ENCODE measurements at places on chromosomes 7 and 10.
A peak's percentile ranks its signal among the peaks of the same experiment; 100 is the strongest.

GRCh38 chr7:96729820-96730219 is 20.2 kb upstream of the SEM1 start:
- no peak for DNase-seq

DNA sequence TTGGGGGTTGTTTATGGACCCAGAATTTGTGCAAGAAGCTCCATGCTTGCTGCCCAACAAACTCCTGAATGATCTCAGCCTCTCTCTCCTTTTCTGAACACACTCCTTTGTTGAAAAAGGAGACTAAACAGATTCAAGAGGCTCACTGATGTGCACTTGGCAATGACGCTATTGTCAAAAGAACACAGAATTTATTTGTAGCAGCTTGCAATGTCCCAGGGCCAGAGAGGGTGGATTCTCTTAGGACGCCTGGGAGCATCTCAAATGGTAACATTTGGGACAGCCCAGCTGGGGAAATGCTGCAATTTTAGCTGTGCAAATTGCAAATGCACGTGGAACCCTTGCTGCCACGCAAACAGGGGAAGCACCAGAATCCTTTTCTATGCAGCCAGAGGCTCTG is 79.9 kb downstream of the GPR26 start:
- no peak for DNase-seq

GRCh38 chr10:84201682-84202081 is 7.3 kb downstream of the CDHR1 start:
- no peak for DNase-seq

- DNase-seq: no peak
Measured at GRCh38 chr7:138945154-138945553, 36.0 kb downstream of the KIAA1549 start.

- no peak for DNase-seq
Measured at GRCh38 chr10:62626079-62626478, 178.4 kb upstream of the ADO start.

DNA sequence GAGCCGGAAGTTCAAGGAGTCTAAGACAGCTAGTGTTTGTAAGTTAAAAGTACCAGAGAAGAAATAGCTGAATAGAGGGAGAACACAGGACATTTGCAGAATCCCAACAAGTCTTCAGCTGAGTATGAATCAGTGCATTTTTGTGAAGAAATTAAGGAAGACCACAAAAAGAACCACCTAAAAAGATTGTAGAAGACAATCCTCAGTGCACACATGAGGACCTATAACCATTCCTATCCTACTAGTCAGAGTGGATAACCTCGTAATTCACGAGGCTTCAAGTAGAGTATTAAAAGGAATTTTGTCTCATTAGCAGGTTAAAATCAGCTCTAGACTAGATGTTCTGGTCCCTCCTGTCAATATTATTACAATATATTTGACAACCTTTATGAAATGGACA is 295.4 kb upstream of the KAT6B start:
- no peak for DNase-seq

GRCh38 chr10:82660205-82660604 is 785.2 kb downstream of the NRG3 start:
- no peak for DNase-seq

DNA sequence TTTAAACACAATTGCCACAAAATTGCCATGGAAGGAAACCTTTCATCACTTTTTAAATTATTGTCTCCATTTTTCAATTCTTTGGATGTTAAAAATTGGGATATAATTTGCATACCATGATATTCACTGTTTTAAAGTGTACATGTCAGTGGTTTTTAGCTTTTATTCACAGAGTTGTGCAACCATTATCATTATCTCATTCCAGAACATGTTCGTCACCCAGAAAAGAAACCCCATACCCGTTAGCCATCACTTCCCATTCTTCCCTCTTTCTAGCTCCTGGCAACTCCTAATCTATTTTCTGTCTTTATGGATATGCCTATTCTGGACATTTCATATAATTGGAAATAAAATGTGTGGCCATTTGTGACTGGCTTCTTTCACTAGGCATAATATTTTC is 260.3 kb upstream of the FERD3L start:
- DNase-seq: peak; percentile 50

DNA sequence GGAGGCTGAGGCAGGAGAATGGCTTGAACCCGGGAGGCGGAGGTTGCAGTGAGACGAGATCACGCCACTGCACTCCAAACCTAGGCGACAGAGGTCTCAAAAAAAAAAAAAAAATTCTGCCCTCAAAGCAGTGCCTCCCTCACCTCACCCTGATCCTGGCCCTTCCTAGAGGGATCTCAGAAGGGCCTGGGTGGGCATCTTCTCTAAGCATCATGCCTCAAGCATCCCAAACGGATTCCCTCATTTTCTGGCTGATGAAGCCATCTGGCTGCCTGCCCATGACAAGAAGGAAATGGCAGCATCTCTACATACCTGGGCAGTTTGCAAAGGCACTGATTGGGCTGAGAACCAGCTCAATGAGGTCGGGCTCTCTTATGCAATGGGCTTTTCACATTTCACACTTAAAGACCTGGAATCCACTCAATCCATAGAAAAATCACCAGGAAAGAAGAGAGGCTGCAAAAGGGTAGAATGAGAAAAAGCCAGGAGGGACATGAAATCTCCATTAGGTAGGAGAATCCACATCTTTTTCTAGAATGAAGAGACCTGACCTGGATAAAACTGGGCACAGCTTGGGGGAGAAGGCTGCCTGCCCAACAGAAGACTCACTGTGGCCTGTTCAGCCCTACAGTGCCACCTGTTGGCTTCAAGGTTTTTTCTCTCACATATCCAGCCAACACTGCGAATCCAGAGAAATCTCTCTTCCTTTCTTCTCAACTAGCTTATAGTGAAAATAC is 48.1 kb downstream of the PDLIM1 start:
- peak; percentile 67 for DNase-seq

- DNase-seq: no peak
Measured at GRCh38 chr7:134067164-134067563, 60.0 kb upstream of the LRGUK start.

GRCh38 chr7:99994819-99995218 is 19.0 kb upstream of the AZGP1 start:
- DNase-seq: no peak

DNA sequence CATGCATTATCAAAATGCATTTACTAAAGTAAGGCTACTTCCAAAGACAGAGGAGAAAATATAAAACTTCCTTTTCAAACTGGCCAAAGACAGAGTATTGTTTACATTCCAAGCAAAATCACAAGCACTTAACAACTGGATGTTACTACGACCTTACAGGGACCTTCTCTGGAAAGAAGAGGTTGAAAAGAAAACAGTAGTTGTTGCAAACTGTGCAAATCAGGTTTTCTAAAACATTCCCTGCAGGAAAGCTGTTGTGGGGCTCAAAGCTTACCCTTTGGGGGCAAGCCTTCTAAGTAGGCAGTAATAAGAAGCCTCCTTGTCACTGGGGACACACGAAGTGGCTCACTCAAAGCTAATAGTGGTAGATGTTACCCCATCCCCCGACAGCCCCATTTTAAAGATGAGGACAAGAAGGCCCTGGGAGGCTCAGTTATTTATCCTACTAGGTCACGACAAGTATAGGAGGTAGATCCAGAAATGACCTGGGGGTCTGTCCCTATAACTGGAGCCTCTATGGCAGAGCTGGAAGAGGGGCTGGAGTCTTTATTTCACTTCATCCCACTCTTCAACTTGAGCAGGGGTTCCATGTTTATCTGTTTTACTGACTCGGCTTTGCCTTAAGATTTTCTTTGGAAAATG is 46.6 kb downstream of the ATXN7L1 start:
- DNase-seq: no peak

DNA sequence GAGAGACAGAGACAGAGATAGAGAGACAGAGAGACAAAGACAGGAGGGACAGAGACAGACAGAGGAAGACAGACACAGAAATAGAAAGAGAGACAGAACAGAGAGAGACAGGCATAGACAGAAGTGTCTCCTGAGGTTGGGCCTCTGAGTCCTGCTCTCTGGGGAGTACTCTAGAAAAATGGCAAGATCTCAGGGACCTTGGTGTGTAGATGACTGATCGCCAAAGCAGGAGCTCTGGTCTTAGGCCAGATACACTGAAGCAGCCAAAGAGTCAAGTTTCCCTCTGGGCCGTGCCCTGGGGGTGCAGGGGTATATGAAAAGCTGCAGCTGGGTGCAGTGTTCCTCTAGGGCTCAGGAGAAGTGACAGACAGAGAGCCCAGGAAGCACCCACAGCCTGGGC is 176.6 kb upstream of the TNS3 start:
- DNase-seq: no peak

GRCh38 chr7:155477476-155477875 is 19.5 kb downstream of the EN2 start:
- DNase-seq: no peak

DNA sequence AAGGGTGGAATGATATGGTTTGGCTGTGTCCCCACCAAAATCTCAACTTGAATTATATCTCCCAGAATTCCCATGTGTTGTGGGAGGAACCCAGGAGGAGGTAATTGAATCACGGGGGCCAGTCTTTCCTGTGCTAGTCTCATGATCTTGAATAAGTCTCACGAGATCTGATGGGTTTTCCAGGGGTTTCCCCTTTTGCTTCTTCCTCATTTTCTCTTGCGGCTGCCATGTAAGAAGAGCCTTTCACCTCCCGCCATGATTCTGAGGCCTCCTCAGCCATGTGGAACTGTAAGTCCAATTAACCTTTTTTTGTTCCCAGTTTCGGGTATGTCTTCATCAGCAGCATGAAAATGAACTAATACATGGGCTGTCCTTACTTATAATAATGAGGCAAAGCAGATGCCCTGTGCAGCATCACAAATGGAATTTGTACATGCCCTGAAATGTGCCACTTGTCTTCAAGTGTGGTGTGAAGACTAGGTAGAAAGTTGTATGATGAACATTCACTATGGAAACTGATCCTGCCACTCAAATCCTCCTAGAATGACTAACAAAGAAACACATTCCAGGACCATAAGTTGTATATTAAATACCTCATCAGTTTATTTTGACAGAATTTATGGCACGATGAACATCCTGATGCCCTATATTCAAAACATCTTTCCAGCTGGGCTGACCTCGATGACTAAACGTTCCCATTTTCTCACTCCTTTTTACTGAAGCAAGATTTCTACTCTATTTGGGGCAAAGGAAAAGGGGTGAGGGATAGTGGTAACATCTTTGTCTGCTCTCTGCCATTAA is 122.8 kb upstream of the CTTNBP2 start:
- peak; percentile 7 for DNase-seq

DNA sequence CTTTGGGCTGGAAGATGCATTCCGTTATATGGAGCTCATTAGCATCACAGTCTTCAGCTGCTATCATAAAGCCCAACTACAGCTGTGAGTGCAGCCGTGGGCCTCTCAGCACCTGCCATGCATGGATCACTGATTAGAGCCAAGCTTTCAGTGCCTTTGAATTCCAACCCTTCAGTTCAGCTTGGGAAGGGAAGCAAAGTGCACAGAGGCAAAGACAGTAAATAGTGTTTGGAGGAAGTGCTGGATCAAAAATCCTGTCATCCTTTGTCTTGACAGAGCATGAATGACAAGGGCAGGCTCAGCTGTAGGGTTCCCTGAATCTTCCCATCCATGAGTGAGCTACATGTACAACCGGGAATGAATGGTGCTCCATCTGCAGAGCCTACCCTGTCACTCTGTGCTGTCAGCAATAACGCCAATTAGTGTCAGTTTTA is 153.7 kb downstream of the DNAJB9 start:
- DNase-seq: no peak

- DNase-seq: no peak
Measured at GRCh38 chr7:120990468-120991118, 2.1 kb downstream of the CPED1 start.

- DNase-seq: no peak
Measured at GRCh38 chr7:158094046-158094445, 493.6 kb downstream of the PTPRN2 start.

GRCh38 chr10:7255517-7255916 is 155.3 kb downstream of the SFMBT2 start:
- DNase-seq: no peak

DNA sequence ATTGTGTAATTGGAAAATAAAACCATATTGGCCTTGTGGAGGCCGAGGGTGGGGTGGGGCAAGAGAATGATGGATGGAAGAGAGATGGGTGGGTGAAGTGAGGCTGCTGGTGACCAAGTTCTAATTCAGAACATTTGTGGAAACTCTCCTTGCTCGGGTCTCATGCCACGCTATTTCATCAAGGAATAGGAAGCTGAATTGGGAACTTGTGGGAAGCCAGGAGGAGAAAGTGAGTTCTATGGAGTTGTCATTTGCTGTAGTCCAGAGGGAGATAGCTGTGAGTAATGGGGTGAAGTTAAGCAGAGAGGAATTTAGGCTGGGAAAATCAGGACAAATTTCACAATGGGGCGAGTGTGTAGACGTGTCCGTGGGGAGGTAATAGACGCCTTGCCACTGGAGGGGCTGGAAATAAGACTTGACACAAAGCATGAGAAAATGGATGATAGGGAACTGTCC is 339.2 kb downstream of the LRMDA start:
- no peak for DNase-seq

DNA sequence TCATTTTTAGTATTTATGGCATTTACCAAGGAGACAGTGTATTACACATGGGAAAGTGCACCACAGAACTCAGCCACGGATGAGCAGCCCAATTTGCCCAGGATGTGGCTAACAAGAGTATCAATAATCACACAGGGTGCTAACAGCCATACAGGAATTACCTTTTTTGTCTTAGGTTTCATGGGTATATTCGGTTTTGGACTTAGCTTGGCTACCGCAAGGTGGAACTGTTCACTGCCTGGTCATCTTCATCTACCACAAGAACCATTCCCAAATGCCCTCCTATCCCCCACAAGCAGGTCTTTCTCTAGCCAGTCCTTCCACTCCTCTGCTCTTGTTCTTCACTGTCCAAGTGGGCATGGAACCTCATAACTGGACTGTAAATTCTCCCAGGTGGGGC is 6.0 kb downstream of the PDLIM1 start:
- DNase-seq: no peak
